Stimulated activated CD4-positive, alpha-beta T cell treated with anti-CD3 and anti-CD28 coated beads, Interleukin-4, amount 100 ng/mL, for 4 hours (primary cell): ENCODE measurements at places on chromosomes 2 and 18.

DNA sequence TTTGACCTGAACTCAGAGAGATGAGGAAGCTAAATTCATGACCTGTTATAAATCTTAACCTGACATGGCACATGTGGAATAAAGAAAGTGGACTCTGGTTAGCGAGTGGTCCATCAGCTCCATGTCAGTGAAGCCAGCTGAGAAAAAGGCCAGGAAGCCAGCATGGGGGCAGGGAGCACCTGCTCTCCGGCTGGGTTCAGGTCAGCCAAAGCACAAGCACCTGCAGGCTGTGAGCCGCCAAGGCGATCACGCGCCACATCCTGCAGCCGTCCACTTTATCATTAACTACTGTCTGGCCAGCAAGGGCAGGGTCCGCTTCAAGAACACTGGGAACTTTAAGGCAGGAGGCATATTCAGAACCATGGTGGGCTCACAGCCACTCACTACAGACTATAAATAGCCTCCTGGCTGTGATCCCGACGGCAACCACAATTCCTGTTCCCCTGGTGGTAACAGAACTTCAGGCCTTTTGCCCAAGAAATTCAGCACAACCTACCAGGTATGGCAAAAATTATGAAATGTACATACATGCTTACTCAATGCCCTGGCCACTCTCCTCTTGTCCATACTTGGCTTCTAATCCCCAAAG is 35.5 kb downstream of the ACVR1 start:
- DNase-seq: no peak

DNA sequence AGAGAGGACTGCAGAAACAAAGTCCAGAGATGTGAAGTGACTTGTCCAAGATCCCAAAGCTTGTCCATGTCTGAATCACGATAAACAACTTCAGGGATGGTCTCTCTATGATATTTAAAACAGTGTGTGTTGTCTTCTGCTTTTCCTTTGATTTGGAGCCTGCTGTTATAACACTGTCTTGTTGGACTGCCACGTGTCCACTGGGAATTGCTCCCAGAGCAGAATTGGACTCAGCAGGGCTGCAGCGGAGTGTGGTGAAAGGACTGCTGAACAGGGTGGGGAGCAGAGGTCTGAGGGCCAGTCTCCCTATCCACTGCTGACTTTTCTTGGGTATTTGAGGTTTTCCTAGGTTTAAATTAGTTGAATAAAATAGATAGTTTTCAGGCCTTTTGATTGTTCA is 68.3 kb downstream of the IL1R2 start:
- no peak for DNase-seq

DNA sequence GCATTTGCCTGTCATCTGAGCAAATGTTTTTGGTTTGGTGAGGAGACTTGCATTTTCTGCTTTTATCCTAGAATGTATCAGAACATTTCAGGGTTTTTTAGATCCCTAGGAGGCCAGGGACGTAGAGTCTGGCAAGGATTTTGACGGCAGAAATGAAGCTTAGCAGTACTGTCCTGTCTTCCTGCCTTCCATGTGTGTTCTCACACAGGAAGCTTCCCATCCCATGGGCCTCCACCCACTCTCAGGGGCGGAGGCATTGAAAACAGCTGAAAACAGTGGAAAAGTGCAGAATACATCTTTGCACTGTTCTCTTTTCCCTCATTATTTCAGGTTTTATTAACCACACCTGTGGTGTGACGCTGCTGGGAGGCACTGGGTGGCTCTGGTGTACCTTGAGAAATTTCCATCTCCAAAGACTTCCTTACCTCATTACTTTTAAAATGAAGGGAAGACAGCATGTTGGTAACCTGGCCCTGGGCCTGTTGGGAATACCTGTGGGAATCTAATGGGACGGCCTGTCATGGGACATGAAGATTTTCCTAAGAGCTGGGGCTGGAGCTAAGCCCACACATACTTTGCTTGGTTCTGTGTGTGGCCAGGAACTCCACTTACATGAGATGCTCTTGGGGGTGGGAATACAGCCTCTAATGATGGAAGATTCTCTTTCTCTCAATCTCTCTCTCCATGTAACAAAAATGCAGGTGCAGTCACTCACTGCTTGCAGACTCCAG is 20.5 kb downstream of the PCARE start:
- DNase-seq: no peak

DNA sequence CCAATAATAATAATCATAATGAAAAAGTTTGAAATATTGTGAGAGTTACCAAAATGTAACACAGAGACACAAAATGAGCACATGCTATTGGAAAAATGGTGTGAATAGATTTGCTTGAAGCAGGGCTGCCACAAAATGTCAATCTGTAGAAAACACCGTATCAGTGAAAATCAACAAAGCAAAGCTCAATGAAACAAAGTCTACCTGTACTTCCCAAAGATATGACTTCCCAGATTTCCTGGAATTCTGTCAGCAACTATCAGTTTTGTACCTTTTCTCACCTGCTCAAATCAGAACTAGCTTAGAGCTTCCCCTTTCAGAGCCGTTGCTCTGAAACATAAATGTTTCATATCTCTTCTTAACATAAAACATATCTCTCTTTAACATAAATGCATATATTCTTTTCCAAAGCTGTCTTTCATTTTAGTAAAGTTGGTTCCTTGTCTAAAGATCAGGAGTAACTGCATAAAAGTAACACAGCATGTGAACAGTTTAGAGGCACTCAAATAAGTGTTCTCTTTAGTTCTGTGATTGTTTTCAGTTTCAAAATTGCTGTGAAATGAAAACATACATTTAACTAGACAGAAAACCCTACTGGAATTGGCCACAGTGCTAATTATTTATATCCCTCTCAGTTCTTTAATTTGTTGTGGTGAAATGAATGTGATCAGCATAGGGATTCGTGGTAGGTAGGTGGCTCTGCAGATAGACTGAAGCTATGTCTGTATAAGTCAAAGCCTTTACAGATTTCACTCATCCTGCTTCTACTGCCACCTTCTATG is 262.5 kb downstream of the KCNJ3 start:
- no peak for DNase-seq

GRCh38 chr2:48851161-48851560 is 95.6 kb upstream of the LHCGR start:
- no peak for DNase-seq

GRCh38 chr2:175575346-175576258 is 394.1 kb upstream of the ATP5MC3 start:
- DNase-seq: no peak

- no peak for DNase-seq
Observed at GRCh38 chr2:233497692-233498091, 68.9 kb downstream of the USP40 start.

DNA sequence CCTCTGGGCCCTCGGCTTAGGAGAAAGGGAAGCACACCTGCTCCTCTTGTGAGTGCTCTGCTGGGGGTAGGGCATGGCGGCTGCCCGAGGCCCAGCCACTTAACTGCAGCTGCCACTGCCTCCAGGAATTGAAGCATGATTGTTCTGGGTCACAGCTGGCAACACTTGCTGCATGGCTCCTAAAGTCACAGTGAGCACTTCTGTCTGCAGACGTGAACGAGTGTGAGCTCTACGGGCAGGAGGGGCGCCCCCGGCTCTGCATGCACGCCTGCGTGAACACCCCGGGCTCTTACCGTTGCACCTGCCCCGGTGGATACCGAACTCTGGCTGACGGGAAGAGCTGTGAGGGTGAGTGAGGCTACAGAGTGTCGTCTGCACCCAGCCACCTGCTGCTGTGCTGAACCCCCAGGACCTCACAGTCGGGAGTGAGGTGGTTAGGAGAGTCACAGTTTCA is 44.4 kb downstream of the FBLN7 start:
- DNase-seq: peak; percentile 43

GRCh38 chr18:26228562-26229260 is 2.5 kb downstream of the TAF4B start:
- DNase-seq: no peak

DNA sequence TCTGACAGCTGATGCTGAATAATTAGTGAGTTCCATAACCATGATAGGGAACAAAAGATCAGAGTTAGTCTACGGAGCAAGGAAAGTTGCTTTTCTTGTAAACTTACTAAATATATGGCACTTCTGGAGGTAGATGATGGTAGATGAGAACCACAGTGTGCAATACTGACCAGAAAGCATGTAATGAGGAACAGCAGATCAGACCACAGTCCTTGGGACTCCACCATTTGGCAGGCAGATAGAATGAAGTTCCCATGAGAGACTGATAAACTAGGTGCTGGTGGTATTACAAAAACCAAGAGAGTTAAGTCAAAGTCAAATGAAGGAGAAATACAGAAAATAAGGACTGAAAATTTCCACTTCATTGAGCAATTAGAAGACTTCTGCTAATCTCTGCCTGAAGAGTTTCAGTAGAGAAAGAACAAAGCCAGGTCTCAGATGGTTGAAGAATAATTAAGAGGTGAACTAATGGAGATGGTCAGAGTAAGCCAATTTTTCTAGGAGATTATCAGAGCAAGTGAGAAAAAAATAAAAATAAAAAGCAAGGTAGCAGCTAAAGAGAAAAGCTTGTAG is 10.4 kb downstream of the CERKL start:
- DNase-seq: no peak

DNA sequence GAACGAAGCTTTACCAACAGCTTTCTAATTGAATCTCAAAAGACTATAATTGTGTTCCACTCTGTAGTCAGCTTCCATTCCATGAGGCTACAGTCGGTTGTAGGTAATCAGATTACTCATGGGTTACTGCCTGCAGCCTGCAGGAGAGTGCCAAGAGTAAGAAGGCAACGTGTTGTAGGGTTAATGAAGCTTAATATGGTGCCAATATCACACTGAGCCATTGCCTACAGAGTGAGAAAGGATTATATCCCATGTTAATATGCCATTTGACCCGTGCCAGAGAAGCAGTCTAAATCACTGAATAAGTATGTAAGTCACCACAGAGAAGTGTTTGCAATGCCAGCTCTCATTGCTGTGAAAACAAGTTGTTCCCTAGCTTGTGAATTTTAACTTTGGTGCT is 734.5 kb upstream of the ACVR2A start:
- no peak for DNase-seq

GRCh38 chr2:186554429-186554828 is 35.4 kb upstream of the ITGAV start:
- no peak for DNase-seq

- DNase-seq: no peak
Observed at GRCh38 chr2:106551417-106552130, 64.4 kb downstream of the CD8B2 start.

DNA sequence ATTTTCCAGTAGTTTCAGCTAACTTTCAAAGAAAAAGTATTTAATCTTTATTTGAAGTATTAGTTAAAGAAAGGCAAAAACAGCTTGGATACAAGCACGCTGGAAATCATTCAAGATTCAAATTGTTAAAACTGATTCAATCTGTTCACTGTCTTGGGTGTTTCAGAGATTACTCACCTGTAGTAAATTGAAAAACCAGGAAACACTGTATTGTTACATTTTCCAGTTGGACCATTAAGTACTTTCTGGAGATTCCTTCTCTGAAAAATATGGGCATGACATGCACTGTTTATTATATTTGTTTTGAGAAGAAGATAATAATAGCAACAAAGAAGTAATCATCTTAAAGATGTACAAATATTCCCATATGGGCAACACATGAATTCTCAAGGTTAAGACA is 196.1 kb downstream of the UBE2E3 start:
- DNase-seq: no peak

DNA sequence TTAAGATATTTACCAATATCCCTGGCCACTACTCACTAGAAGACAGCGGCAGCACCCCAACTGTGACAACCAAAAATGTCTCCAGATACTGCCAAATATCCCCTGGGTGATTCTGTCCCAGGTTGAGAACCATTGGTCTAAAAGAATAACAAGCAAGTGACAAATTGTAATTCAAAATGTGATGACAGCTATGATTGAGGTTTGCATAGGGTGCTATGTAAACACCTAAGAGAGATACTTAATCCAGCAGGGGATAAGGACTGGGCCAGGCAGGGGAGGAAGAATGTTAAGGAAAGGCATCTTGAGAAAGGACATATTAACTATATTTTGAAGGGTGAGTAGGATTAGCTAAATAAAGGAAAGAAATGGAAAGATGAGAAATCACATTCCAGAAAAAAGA is 38.0 kb upstream of the ENOSF1 start:
- no peak for DNase-seq

DNA sequence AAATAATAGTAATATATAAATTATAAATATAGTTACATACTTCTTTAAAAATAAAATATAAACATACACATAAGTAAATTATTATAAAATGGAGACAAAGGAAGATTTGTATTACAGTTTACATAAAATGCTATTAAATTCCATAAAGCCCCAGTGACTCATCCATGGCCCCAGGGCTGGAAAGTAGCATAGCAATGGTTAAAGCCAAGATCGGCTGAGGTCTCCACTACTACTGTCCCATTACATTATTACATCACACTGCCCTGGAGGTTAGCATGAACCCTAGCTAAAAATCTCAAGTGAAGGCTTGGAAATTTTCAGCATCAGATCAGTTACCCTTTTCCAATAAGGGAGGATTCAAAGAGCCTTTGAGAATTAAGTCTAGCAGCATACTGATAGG is 936.2 kb downstream of the DSC3 start:
- no peak for DNase-seq

DNA sequence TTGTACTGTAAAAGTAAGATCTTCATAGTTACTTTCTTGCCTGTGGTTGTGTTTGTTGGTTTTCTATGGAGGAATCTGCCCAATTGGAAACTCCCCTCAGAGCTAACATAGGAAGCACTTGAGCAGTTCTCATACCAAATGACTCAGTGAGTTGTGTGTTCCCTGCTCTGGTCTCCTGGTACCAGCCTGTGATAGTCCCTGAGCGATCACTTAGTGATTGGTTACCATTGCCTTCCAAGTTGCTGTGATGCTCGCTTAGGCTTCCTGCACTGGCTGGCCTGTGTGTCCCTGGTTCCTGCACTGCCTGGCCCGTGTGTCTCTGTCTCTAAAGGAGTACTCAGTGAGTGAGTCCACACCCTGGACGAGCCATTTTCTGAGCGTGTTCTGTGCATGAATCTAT is 133.0 kb downstream of the MAP4K4 start:
- no peak for DNase-seq

- DNase-seq: no peak
Observed at GRCh38 chr18:26584745-26585144, 36.4 kb upstream of the KCTD1 start.

DNA sequence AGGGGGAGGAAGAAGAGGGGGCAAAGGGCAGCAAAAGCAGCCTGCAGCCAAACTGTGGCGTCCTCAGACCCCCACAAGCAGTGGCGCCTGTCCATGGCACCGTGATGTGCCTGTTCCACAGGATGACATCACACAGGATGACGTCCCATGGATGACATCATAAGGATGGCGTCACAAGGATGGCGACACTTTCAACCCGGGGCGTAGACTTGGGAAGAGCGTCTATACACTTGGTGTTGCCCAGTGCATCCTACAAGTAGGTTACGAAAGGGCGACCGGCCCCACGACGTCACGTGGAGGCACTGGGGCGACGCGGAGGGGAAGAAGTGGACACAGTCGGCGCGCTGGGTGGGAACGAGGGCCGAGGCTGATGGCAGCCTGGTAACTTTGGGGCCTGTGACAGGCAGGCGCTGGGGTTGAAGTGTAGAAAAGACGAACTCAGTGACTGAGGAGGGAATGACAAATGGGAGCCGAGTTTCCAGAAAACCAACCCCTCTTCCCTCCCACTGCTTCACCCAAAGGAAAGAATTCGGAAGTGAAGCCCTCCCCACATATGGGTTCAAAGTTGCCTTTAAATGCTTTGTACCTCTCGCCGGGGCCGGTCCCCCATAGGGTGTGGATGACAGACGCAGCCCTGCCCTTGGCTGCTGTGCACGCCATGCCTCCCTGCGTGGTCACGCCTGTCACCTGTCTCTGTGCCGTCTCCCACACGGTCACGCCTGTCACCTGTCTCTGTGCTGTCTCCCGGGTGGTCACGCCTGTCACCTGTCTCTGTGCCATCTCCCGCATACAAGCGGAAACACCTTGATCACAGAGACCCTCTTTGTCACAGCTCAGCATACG is 13.4 kb upstream of the KCNG2 start:
- no peak for DNase-seq
